ENCODE measurements at places on chromosomes 16 and 17. TPM values are rescaled to one million over a fixed set of nuclear protein-coding genes. Genes with fewer than 3 reads are reported as not detected.

TBC1D3L gene
- 5.3 TPM for total RNA-seq

TAT gene
- not detected for total RNA-seq

FBXW10B gene
- 0.16 TPM for total RNA-seq

USP22 gene
- 145 TPM for total RNA-seq

RBFOX1 gene
- total RNA-seq: 46.5 TPM

DHX58 gene
- 6.7 TPM for total RNA-seq

CLEC10A gene
- total RNA-seq: 6.6 TPM

SULT1A3 gene
- 22.6 TPM for total RNA-seq

KRT36 gene
- not detected for total RNA-seq

NUDT7 gene
- total RNA-seq: 19.3 TPM

ATP2A3 gene
- total RNA-seq: 8.6 TPM

SCNN1B gene
- total RNA-seq: 0.91 TPM

SOST gene
- not detected for total RNA-seq

EFCAB13 gene
- total RNA-seq: 6.8 TPM

ASGR1 gene
- 0.68 TPM for total RNA-seq

SHBG gene
- 0.85 TPM for total RNA-seq

AP2B1 gene
- total RNA-seq: 132 TPM

TBC1D3I gene
- total RNA-seq: not detected

HBQ1 gene
- not detected for total RNA-seq

ZNF423 gene
- 13.8 TPM for total RNA-seq

CBLN1 gene
- total RNA-seq: 0.89 TPM

ZG16B gene
- total RNA-seq: not detected

SEPTIN12 gene
- total RNA-seq: not detected

KRT13 gene
- not detected for total RNA-seq

HS3ST3B1 gene
- 0.82 TPM for total RNA-seq

CARD14 gene
- total RNA-seq: not detected

TBX2 gene
- total RNA-seq: 17.0 TPM

CFAP52 gene
- not detected for total RNA-seq

TEX14 gene
- total RNA-seq: 0.32 TPM

WNT9B gene
- 0.53 TPM for total RNA-seq

ZG16 gene
- total RNA-seq: not detected

CD19 gene
- not detected for total RNA-seq

PLCG2 gene
- total RNA-seq: 16.0 TPM

C16orf86 gene
- 3.5 TPM for total RNA-seq

PRAC2 gene
- not detected for total RNA-seq

Data from left cardiac atrium (tissue), 4 donors.